PC-9 (cell line): ENCODE measurements at places on chromosomes 4 and X.

- DNase-seq = peak; percentile 54
Observed at GRCh38 chr4:95572304-95572991, 23.7 kb upstream of the UNC5C start.

- DNase-seq = no peak
Observed at GRCh38 chr4:83378419-83378818, 43.8 kb upstream of the HPSE start.

DNA sequence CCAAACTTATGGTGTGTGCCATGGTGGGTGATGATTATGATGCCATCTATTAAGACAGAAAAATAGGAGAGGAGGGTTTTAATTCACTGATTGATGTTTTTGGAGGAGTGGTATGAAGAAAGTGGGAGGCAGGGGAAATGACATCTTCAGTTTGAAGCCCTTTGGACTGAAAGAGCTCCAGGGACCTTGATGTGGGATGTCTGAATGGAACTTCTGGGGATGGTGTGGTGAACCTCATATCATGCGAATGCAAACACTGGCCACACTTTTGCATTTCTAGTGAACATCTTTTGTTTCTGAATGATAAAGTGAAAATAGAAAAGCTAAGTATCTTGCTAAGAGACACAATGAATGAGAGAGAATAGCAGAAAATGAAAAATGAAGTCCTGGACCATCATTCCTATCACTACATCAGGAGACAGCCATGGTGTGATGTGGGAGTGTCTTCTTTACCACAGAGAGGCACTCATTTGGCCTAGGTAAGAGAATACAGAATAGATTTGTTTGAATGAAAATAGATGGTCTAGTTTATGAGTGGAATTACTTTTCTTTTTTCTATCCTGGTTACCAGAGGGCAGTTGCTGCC is 123.5 kb downstream of the ZNF827 start:
- DNase-seq = no peak

DNA sequence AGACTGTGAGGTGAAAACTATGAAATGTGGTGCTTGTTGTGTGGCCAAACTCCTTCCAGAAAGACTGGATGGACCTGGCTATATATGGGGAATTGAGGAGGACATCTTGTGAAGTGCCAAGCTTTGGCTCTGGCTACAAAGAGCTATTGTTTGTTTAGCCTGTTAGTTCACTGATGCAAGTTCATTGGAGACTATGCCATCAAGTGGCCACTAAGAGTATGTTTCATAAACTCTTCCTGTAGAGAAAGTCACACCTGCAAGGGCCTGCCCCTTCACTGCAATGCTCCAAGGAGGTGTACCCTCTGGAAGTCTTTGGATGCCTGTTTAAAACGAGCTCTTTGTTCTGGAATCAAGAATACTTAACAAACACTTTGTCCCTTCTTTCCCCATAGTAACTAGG is 382.0 kb downstream of the GABRG1 start:
- DNase-seq = no peak

GRCh38 chr4:71847300-71847699 is 63.4 kb upstream of the GC start:
- DNase-seq = no peak

DNA sequence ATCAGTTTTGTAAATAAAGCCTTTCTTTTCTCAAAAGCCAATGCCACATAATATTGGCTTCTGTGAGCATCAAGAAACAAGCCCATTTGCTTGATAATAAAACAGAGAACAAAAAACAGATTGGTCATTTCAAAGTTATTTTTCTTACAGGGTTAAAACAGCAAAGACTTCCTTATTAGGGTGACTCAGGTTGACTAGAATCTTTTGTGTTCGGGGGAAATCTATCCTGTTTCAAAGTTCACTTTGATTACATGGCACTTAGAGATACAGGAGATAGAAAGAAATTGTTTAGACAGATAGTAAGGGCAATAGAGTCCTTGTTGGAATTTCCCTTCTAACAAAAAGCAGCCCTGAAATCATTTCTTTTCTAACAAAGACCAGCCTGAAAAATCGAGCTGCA is 170.0 kb upstream of the GLRA2 start:
- no peak for DNase-seq

- DNase-seq = no peak
Observed at GRCh38 chrX:71930298-71930697, 19.7 kb downstream of the NHSL2 start.

DNA sequence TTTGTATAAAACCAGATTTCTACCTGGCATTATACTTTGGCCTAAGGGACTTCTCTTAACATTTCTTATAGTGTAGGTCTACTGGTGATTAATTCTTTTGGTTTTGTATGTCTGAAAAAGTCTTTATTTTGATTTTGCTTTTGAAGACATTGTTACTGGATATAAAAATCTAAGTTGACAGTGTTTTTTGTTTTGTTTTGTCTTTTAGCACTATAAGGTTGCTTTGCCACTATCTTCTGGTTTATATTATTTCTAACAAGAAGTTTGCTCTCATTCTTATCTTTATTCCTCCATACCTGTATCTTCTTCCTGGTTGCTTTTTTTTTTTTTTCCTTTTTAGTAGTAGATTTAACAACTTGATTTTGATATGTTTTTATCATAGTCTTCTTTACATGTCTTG is 76.0 kb downstream of the ING2 start:
- DNase-seq = no peak
